ENCODE measurements at places on chromosomes 4 and X. TPM values are rescaled to one million over a fixed set of nuclear protein-coding genes. Genes with fewer than 3 reads are reported as not detected.

DNA sequence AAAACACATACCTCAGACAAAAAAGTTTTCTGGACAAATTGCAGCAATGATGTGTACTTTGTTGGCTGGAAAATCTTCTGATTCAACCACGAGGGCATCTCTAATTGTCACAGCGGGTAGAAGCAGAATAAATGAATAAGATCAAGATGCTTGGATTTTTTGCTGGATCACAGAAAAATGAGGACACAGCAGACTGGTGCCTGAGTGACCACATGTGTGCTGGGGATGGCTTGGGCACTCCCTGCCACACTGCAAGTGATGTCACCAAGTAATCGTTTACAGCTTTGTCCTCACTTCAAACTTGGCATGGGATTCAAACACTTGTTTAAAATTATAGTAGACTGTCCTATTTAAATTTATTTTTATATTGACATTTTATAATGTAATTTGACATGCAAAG is 557.0 kb downstream of the SPRY1 start:
- DNase-seq, result no peak

DNA sequence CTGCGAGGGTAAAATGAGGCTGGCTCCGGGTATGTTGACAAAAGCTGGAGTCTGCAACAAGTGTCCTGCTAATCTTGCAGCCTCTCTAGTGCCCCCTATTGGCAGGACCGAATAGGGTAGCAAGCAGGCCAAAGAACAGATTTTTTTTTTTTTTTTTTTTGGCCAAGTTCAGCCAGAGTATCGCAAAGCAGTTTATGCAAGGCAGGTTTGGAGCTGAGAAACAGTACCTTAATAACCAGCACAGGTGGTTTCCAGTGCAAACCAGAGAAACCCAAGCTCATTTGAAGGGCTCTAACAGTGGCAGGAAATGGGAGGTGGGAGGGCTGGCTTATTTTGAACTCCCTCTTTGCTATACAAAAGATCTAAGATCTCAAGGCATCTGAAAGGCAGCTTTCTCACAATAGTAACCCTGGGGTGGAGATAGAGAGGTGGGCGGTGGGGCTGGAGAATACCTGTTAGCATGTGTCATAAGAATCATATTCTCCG is 38.2 kb upstream of the OCIAD2 start:
- DNase-seq, result no peak

DNA sequence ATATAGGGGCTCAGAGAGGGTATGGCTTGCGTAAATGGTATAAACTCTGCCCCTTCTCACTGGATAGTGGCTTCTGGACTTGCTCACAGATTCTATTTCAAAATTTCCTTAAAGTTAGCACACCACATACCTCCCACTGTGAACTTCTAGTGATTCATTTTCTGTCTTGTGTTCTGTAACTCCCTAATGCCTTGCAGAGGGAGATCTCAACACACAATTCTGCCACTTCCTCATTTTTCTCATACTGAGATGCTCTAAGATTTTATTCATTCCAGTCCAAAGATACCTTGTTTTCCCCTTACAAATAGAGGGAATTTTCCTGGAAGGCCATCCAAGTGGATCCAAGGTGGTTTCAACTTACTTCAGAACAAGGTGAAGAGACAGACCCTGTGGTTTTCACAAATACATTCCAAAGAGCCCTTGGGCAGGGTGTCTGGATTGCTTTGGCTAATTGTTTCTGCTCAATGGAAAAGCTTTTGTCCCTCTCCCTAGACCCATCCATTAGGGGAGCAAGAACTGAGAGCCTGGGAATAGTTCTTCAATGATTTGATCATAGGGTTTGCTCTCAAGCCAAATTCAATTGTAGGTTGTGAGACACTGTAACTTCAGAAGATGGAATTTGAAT is 52.1 kb upstream of the CAPN6 start:
- DNase-seq, result no peak

DNA sequence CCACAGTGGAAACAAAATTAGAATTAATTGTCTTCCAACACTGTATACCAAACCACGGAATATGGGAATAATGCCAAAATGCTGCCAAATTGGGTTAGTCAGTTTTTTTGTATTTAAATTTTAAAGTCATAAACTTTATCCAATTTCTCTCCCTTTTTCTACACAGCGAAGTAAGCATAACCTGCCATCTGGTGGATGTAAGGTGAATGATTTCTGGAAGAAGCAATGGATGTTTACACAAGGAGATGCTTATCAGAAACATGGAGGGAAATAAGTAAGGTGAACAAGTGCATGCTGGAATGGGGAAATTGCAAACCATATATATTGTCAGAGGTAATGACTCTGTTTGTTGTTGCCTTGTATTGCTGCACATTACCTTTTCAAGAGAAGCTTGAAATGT is 691.9 kb downstream of the TECRL start:
- DNase-seq, result peak; percentile 9

- DNase-seq, result no peak
Observed at GRCh38 chr4:147345662-147346061, 135.2 kb upstream of the EDNRA start.

GRCh38 chr4:36310793-36311192 is 29.4 kb downstream of the DTHD1 start:
- no peak for DNase-seq

GRCh38 chrX:110318664-110318968 is 731 bp upstream of the AMMECR1 start:
- no peak for DNase-seq

DNA sequence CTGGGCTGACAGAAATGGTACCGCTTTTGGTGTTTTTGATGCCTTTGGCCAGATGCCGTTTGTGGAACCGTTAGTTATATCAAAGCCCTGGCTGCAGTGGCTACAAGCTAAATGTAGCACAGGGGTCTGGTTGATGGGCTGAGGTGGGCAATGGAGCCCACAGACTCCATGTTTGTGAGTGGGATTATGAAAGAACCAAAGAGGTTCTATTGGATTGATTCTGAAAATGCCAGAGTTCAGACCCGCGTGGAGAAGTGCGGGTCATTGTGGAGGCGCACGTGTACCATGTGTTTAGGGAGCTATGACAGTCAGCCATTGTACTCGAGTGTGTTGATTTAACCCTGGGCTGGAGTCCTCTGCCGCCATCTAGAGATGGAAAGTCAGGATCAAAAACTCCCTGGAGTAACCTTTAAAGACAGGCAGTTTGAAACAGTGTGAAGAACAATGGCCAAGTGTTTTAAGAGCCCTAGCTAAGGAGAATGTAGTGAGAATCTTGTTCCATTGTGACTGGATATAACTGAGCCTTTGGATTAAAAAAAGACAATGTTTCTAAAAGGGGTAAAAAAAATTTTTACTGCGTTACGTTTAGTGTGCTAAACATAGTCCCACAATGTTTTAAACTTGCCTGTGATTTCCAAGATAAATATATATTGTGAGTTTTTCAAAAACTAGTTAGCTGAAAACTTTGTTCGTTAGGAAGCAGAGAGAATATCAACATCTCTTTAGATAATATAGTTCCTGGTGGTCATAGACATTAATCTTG is 12.7 kb downstream of the ART3 start:
- peak; percentile 35 for DNase-seq

GRCh38 chrX:52078131-52078530 is 9.1 kb upstream of the MAGED4B start:
- no peak for DNase-seq

- peak; percentile 53 for DNase-seq
Observed at GRCh38 chr4:73573794-73574528, 46.3 kb downstream of the RASSF6 start.

DNA sequence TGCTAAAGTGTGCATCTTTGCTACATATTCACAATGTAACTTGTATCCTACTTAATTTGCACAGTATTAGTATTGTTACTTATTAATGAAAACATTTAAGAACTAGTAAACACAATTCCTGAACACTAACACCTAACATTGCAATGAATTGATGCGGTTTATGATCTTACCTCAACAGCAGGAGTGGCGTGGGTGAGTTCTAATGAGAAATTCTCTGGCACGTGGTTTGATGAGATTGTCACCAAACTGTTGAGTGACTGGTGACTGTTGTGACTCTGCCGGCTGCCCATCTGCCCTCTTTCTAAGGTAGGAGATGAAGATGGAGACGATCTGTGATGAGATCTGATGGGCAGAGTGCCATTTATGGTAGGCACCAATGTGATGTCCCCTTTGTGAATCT is 2.9 kb downstream of the PCDH18 start:
- DNase-seq, result no peak

DNA sequence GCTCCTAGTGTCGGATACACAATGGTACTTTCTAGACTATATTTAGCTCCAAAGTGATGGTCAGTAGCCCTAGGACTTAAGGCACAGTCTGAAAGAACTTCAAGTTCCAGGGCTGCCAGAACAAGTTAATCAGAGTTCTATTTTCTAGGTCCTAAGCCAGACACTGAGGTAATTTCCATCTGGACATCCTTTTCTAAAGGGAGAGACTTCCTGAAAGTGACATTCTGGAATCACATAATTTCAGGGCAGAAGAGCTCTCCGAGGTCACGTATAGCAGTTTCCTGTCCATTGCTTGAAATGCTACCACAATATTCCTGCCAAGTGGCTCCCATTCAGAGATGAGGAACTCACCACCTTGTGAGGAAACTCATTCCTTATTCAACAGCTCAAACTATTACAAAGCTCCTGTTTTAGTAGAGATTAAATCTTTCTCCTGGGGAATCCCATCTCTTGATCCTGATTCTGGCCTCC is 117.9 kb downstream of the COL25A1 start:
- no peak for DNase-seq

GRCh38 chr4:139144911-139145551 is 32.0 kb downstream of the ELF2 start:
- no peak for DNase-seq

DNA sequence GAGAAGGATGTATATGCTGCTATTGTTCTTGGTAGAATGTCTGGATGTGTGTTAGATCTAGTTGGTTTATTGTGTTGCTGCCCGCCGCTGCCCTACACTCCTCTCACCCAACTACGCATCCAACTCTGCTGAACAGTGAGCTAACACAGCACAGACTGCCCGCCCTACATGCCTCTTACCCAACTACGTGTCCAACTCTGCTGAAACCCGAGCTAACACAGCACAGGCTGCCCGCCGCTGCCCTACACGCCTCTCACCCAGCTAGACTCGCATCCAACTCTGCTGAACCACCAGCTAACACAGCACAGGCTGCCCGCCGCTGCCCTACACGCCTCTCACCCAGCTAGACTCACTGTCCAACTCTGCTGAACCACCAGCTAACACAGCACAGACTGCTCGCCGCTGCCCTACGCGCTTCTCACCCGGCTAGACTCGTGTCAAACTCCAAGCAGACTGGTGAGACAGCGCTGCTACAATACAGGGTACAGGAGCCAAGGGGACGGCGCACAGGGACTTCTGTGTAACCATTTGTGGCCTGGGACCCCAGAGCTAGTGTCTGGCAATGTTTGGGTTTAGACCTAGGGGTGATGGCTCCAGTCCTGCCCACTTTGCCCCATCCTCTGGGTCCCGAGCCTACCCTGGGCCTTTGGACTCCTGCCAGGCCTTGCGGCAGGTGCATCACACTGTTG is 11.6 kb upstream of the CTBP1 start:
- DNase-seq, result no peak

DNA sequence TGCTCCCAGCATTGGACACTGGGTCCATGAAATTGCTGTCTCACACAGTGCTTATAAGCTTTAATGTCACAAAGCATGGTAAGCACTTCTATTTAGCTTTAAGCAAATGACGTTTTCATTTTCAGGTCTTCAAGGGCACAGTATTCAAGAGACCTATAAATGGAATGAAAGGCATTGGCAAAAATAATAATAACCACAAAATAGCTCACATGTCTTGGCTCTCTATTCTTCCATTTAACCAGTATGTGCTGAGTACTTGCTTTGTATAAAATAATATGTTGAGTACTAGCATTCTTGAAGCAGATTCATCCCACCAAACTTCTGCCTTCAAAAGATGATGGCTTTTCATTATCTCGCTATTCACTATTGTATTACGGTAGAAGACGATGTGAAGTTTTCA is 203.0 kb downstream of the ADAMTS3 start:
- DNase-seq, result no peak

DNA sequence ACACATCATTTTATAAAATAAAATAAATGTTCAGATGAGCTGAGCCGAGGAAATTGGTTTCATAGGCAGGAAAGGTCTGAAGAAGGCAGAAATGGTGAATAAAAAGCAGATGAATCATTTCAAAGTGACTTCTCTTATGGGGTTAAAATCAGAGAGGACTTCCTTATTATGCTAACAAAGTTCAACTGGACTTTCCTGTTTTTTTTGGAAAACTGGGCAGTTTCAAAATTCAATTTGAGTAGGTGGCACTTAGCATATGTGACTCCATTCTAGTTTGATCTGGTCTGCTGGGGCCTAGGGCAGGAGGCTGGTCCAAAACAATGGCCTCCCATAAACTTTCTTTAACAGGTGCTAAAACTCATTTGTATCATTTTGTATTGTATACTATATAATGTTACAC is 1794.9 kb upstream of the TENM3 start:
- DNase-seq, result no peak

PNMA6A gene
- 9.3 TPM for polyA plus RNA-seq

SMR3B gene
- polyA plus RNA-seq, result not detected

GATA1 gene
- polyA plus RNA-seq, result 0.45 TPM

F9 gene
- not detected for polyA plus RNA-seq

BEX2 gene
- polyA plus RNA-seq, result 78.9 TPM

BBS7 gene
- polyA plus RNA-seq, result 27.8 TPM

PCDH11X gene
- 0.06 TPM for polyA plus RNA-seq

Measured in renal cortex interstitium (tissue), 15 donors.